ENCODE measurements at places on chromosomes 13 and 19. TPM values are rescaled to one million over a fixed set of nuclear protein-coding genes. Genes with fewer than 3 reads are reported as not detected.

Gene ZNF835
- 0.62 TPM for total RNA-seq

DNA sequence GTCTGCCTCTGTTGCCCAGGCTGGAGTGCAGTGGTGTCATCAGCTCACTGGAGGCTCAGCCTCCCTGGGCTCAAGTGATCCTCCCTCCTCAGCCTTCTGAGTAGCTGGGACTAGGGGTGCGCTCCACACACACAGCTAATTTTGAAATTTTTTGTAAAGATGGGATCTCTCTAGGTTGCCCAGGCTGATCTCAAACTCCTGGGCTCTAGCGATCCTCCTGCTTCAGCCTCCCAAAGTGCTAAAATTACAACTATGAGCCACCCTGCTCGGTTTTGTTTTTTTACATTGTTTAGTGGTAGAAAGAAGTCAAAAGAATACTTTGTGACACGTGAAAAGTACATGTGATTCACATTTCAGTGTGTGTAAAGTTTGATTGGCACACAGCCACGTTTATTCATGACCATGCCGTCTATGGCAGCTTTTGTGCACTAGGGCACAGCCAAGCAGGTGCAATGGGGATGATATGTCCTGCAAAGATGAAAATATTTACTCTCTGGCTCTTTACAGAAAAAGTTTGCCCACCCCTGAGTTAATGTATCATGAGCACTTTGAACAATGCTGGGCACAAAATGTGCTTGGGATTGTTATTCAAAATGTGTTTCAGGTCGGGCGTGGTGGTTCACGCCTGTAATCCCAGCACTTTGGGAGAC, 16.2 kb upstream of the NFIC start:
- H3K27me3 ChIP-seq, result no peaks in the 10 kb centered on the region
- no peaks in the 10 kb centered on the region for H3K36me3 ChIP-seq
- no peak overlapping the region for H3K4me3 ChIP-seq
- peaks cover 38% of the 10 kb centered on the region for H3K4me1 ChIP-seq

Gene STOML3
- not detected for total RNA-seq

DNA sequence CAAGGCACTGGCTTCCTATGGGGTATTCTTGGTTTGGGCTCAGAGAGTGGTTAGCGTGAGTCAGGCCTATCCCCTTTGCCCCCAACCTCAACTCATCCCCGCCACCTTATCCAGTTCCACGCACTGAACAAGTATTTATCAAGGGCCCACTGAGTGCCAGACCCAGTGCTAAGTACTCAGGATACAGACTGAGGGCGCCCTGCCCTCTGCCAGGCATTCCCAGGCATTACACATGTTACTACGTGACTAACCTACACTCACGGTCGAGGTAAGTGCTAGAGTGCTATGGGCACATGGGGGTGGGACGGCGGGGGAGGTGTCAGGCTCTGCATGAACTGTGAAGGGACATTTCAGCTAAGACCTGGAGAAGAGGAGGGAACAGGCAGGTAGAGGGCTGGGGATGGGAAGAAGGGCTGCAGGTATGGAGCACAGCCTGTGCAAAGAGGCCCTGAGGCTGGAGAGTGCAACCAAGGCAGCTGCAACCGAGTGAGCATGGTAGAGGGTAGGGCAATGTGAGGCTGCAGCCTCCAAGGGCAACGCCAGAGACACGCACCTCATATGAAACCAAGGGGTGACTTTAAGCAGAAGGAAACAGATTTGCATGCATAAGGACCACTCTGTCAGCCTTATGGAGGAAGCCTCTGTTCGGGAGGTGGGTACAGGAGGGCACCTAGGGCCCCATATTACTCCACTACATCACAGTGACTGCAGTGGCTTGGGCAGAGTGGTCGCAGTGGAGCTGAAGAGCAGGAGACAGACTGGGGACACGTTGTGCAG, 22.5 kb downstream of the DHRS12 start:
- no peak overlapping the region for H3K4me3 ChIP-seq
- no peaks in the 10 kb centered on the region for H3K36me3 ChIP-seq
- H3K27ac ChIP-seq, result no peak overlapping the region
- no peak for DNase-seq

- H3K4me3 ChIP-seq, result no peak overlapping the region
- no peak for DNase-seq
- H3K36me3 ChIP-seq, result peaks cover 2% of the 10 kb centered on the region
- no peaks in the 10 kb centered on the region for H3K4me1 ChIP-seq
Measured at GRCh38 chr13:98878486-98879126, 99.3 kb downstream of the DOCK9 start.

Gene ZNF506
- total RNA-seq, result 2.7 TPM

DNA sequence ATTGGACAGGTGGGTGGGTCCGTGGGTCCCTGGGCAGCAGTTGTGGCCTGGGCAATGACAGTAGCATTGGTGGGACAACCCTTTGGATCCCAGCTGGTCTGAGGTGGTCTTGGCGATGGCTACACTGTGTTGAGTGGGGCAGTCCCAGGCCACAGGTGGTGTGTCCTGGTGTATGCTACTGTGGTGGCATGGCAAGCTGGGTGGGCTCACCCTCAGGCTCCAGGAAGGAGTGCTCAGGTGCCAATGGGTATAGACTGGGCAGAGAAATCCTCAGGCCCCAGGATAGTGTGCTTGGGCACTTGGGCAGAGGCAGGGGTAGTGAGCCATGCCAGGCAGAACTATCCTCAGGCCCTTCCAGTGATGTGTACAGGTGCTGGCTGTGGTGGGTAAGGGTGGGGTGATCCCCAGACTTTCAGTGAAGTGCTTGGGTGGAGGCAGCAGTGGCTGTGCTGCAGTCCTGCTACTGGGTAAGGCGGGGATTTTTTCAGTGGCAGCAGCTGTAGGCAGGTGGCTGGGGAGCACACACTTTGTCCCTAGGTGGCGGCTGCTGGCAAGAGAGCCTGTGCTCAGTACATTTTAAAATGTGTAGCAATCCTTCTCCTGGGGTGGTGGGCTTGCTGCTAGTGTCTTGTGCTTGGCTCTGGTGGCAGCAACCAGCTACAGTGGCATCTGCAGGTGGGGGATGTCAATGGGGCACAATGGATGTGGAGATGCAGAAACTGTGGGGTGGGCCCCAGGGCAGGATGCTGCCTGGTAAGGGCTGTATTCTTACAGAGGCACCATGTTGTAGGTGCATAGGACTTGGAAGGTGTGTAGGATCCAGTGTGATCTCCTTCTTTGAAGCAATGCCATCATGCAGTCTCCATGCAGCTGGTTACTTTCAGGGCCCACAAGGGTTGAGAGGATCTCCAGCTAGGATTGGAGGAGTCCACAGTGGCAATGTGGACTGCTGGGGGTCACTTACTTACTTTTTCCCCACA, 64.9 kb downstream of the DNAJC3 start:
- H3K4me3 ChIP-seq, result no peak overlapping the region
- no peak for DNase-seq
- no peak overlapping the region for H3K27ac ChIP-seq

Gene ZIC2
- not detected for total RNA-seq

DNA sequence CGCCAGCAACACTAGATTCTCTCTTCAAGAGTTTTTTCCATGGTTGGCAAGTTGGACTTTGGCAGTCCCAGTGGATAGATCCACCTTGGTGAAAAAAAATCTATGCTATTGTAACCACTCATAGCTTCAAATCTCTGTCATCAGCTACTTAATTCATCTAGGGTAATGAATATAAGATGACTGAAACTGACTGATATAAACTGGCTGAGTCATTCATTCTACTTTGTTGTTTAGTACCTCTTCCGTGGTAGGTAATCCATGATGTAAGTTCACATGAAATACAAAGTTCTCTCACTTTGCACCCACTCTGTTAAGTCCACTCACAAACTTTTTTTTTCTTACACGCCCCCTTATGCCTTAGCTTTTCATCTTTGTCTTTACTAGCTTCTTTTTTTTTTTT, 1381.5 kb downstream of the SLITRK5 start:
- no peak overlapping the region for H3K27ac ChIP-seq
- no peak for DNase-seq
- H3K27me3 ChIP-seq, result no peaks in the 10 kb centered on the region
- H3K36me3 ChIP-seq, result no peaks in the 10 kb centered on the region

DNA sequence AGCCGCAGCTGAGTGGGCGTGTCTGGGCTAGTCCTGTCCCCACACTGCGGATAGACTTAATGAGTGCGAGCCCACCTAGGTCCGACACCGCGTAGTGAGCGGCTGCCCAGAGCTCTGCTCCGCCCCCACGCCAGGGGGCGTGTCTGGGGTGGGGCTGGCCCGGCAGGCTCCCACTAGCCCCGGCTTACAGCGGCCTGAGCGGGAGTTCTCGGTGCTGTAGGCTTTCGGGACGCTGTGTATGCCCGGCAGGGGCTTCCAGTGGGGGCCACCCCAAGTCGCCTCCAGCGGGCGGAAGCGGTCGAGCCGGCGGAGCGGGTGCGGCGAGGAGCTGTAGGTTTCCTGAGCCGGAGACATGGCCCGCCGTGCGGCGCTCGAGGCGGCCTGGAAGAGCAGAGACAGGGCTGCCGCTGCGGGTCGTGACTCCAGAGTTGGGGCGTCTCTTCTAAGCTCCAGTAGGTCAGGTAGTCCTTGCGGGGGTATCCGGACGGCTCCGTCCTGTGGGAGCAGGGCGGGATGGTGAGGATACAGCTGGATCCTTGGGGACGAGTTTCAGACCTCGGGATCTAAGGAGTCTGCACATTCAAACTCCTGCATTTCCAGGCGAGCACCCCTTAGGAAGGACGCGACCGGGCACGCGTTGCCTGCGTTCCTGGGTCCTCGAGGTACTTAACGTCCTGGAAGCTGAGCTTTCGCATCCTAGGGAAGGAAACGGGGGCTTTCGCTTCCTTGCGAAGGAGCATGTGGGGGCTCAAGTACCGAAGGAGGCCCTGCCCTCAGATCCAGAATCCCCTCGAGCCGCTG, 1.2 kb downstream of the CGB7 start:
- H3K27ac ChIP-seq, result no peak overlapping the region
- H3K36me3 ChIP-seq, result no peaks in the 10 kb centered on the region
- peak overlapping the region; percentile 43 for H3K4me3 ChIP-seq
- H3K4me1 ChIP-seq, result no peaks in the 10 kb centered on the region

DNA sequence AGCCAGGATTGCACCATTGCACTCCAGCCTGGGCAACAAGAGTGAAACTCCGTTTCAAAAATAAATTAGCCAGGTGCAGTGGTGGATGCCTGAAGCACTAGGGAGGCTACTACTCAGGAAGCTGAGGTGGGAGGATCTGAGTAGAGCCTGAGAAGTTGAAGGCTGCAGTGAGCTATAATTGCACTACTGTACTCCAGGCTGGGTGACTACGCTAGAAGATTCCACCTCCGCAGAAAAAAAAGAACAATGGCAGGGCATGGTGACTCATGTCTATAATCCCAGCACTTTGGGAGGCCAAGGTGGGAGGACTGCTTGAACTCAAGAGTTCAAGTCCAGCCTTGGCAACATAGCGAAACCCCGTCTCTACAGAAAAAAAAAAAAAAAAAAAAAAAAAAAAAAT, 20.5 kb downstream of the HAUS8 start:
- no peak overlapping the region for H3K4me3 ChIP-seq
- DNase-seq, result no peak
- no peaks in the 10 kb centered on the region for H3K36me3 ChIP-seq
- H3K4me1 ChIP-seq, result no peaks in the 10 kb centered on the region
- H3K27me3 ChIP-seq, result no peaks in the 10 kb centered on the region

- H3K4me1 ChIP-seq, result no peaks in the 10 kb centered on the region
- H3K27ac ChIP-seq, result no peak overlapping the region
- H3K27me3 ChIP-seq, result no peaks in the 10 kb centered on the region
- DNase-seq, result no peak
Measured at GRCh38 chr19:46181388-46181779, 33.3 kb downstream of the IGFL2 start.

Gene FUT1
- total RNA-seq, result 1.9 TPM

Gene ZNF223
- 0.80 TPM for total RNA-seq

GRCh38 chr19:5991244-5991838, 13.4 kb upstream of the RANBP3 start:
- DNase-seq, result no peak
- H3K27me3 ChIP-seq, result no peaks in the 10 kb centered on the region
- no peaks in the 10 kb centered on the region for H3K36me3 ChIP-seq
- no peaks in the 10 kb centered on the region for H3K4me1 ChIP-seq
- no peak overlapping the region for H3K27ac ChIP-seq
- H3K4me3 ChIP-seq, result no peak overlapping the region

- no peaks in the 10 kb centered on the region for H3K27me3 ChIP-seq
- H3K36me3 ChIP-seq, result no peaks in the 10 kb centered on the region
- DNase-seq, result no peak
- H3K27ac ChIP-seq, result no peak overlapping the region
- no peaks in the 10 kb centered on the region for H3K4me1 ChIP-seq
Measured at GRCh38 chr13:66492479-66492878, 737.7 kb downstream of the PCDH9 start.

GRCh38 chr19:17281391-17282304, at the start of gene ANKLE1:
TSS of gene ANKLE1 (plus strand) at chr19:17281901. CDS start at chr19:17281921, 20 bp downstream.
- DNase-seq, result peak; percentile 63
- no peaks in the 10 kb centered on the region for H3K27me3 ChIP-seq
- H3K4me1 ChIP-seq, result no peaks in the 10 kb centered on the region
- no peak within 1 kb of the TSS for H3K27ac ChIP-seq
- H3K36me3 ChIP-seq, result no peaks in the 10 kb centered on the region
- peak within 1 kb of the TSS; percentile 38 for H3K4me3 ChIP-seq

Gene DACH1
- 0.98 TPM for total RNA-seq

GRCh38 chr13:46775385-46776107, 21.4 kb downstream of the ESD start:
- H3K4me3 ChIP-seq, result no peak overlapping the region
- no peaks in the 10 kb centered on the region for H3K27me3 ChIP-seq
- H3K4me1 ChIP-seq, result no peaks in the 10 kb centered on the region
- no peak for DNase-seq

DNA sequence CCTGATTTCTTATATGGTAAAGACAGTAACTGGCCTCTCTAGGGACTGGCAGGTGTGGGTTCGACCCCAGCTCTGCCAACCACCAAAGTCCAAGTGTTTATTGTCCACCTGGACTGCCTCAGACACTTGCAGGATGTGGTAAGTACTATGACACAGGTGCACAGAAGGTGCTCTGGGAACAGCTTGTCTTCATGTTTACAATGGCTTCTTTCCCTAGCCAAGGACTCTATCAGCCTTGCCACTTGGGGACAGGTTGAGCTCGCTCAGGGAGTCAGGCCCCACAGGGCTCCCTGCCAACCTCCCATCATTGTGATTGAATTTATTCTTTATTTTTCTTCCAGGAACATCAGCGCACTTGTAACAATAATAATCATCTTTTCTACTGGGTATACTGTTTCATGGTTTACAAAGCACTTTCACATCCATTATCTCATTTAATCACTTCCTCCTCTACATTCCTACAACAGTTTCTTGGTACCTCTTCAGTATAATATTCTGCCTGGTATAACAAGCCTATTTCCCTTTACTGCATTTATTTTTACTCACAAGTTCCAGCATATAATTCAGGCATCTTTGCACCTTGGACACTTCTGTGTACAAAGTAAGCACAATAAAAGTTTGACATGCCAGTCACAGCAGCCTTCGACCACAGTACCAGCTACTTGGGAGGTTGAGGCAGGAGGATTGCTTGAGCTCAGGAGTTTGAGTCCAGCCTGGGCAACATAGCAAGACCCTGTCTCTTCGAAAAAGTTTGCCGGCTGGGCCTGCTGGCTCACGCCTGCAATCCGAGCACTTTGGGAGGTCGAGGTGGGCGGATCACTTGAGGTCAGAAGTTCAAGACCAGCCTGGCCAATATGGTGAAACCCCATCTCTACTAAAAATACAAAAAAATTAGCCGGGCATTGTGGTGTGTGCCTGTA, 24.2 kb upstream of the GATAD2A start:
- H3K4me3 ChIP-seq, result no peak overlapping the region
- no peak for DNase-seq
- no peak overlapping the region for H3K27ac ChIP-seq
- H3K4me1 ChIP-seq, result peaks cover under 1% of the 10 kb centered on the region
